ENCODE measurements at places on chromosomes 3 and 15. TPM values are rescaled to one million over a fixed set of nuclear protein-coding genes. Genes with fewer than 3 reads are reported as not detected.

DNA sequence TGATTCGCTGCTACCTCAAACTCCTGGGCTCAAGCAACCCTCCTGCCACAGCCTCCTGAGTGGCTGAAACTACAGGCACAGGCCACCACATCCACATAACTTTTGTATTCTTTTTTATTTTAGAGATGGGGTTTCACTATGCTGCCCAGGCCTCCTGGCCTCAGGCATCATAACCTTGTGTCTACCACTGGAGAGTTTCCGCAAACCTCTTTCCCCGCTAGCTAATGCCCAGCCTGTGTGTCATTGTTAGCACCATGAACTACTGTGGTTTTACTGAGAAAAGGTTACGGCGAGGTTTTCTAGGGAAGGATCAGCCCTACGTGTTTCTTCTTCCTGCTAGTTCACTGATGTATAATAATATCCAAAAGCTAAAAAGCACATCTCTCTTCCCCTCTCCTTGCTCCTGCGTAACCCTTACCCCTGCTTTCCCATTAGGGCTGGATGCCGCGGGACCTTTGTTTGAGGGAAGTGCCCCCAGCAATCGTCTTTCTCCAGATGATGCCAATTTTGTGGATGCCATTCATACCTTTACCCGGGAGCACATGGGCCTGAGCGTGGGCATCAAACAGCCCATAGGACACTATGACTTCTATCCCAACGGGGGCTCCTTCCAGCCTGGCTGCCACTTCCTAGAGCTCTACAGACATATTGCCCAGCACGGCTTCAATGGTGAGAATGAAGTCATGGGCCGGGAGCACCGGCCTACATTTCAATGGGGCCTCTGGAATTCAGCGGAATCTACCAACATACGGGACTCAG, 113.7 kb downstream of the LIPC start:
- no peak for DNase-seq

The PP2D1 gene
- not detected for total RNA-seq

The NEK10 gene
- 0.48 TPM for total RNA-seq

The EFCC1 gene
- not detected for total RNA-seq

- DNase-seq = no peak
Observed at GRCh38 chr3:36763850-36764703, at the start of gene DCLK3. TSS of gene DCLK3 (minus strand) at chr3:36764553. CDS start at chr3:36764263, 290 bp downstream.

The ADGRG7 gene
- total RNA-seq = not detected

GRCh38 chr15:52680041-52680391, 828 bp upstream of the ATOSA start:
- no peak for DNase-seq

DNA sequence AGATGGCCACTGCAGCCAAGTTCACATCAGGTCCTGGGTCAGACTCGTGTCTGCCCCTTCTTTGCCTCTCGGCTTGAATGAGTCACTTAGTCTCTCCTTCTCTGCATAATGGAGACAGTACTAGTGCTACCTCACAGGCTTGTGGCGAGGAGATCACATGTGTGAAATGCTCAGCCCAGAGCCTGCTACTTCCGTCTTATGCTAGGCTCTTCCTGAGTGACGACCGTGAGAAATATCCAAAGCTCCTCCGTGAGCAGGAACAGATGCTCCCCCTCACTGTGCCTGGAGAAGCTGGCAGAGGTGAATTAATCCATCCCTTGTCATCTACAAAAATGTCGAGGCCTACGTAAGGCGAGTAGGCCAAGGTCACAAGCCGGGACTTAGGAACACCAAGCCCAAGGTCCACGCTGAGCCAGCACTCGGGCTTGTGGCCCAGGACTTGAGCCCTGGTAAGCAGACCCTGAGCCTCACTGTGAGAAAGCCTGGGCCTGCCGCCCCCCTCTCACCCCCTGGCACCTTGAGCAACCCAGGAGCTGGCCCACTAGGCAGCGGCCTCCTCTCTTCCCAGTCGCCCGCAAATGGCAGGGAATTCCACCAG, 17.9 kb downstream of the PAK6 start:
- no peak for DNase-seq

DNA sequence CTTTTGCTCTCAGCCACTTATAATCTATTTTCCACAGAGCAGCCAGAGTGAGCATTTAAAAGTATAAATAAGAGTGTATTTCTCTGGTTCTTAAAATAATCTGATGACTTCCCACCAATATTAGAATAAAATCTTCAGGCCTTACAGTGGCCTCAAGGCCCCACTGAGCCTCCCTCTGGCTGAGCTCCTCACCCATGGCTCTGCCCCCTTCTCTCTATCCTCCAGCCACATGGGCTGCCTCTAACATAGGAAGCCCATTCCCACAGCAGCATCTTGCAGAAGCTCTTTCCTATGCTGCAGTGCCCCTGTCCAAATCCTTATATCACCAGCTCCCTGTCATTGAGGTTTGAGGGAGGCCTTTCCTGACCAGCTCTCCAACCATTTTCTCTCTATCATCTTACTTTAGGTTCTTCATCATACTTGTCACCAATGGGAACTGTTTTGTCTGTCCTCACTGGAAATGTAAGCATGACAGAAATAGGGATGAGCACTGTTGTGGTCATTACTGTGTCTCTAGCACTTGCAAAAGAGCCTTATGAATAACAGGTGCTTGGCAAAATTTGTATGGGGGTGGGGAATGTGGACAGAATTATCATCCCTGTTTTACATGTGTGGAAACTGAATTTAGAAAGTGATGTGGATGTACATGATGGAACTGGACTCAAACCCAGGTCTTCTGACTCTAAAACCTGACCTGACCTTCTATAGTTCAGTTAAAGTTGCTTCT, 250.6 kb downstream of the NR1D2 start:
- DNase-seq = no peak

DNA sequence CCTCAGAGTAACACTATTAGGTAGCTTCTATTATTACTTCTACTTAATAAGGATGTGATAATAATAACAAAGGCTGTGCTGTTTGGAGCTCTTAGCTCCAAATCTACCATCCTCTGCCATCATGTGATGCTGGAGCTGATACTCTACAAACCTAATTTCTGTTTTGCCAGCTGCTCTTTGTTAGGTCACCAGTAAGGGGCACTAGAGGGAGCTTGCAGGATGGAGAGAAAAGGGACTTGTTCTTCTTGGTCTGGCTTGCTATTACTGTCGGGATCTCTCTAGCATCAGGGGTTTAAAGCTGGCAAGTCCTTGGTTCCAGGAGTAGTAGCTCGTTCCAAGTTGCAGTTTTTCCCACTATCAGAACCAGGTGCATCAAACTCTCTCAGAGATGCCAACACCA, 194.9 kb upstream of the KBTBD8 start:
- DNase-seq = no peak

DNA sequence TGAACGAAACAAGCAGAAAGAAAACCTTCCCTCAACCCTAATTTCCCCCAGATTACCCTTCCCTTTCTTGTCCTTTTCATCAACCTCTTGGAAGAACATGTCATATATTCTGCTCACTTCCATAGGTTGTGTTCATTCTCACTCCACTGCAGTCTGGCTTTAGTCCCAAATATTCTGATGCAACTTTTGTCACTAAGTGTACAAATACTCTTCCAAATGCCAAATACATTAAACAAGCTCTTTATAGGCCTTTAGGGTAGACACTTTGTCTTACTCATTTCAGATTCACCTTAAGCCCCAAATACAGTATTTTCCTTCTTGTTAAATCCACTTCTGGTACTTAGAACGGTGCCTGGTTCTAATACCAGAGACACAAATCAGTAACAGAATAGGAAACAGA, 406.5 kb upstream of the CDIN1 start:
- no peak for DNase-seq

The GPR27 gene
- total RNA-seq = 0.20 TPM

DNA sequence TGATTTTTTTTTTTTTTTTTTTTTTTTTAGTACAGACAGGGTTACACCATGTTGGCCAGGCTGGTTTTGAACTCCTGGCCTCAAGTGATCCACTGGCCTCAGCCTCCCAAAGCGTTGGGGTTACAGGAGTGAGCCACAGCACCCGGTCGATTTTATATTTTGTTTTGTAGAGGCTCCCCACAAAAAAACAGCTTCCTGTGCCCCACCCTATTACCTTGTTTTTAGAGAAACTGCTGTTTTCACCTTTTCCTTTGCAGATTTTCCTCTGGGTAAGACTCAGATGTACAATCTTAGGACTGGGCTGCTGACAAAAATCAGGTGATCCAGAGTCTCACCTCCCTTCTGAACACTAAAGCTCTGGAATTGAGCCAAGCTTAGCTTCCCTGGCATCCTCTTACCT, 20.6 kb downstream of the ARRDC4 start:
- no peak for DNase-seq

DNA sequence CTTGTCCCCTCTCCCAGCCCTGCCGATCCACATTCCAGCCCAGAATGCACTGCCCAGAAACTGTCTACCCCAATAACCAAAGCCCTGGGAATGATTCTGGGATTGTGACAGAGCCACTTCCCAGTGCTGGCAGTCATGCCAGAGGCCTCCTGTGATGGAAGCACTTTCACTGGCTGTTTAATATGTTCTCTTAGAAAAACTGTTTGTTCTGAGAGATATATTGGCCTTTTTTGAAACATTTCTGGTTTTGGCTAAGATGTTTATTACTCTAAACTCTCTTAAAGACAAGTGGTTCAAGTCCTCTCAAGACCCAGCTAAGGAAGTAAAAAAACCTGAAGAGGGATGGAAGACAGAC, 74.0 kb upstream of the HACD2 start:
- no peak for DNase-seq

The SLC27A2 gene
- 0.07 TPM for total RNA-seq

All from foreskin keratinocyte (primary cell).